D721Med (cell line): ENCODE measurements at places on chromosomes 16 and 17.
A peak's percentile ranks its signal among the peaks of the same experiment; 100 is the strongest.

DNA sequence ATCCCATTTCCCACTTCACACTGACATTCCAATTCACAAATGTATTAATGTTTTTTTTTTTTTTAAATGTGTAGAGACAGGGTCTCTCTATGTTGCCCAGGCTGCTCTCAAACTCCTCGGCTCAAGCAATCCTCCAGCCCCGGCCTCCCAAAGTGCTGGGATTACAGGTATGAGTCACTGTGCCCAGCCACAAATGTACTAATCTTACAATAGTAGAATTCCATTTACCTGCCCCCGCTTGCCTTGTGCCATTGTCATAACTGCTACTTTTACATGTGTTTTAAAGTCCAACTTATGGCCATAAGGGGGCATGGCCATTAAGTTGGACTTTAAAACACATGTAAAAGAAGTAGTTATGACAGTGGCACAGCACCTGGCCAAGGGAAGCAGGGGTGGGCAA is 4.6 kb downstream of the MMP28 start:
- no peak for DNase-seq

DNA sequence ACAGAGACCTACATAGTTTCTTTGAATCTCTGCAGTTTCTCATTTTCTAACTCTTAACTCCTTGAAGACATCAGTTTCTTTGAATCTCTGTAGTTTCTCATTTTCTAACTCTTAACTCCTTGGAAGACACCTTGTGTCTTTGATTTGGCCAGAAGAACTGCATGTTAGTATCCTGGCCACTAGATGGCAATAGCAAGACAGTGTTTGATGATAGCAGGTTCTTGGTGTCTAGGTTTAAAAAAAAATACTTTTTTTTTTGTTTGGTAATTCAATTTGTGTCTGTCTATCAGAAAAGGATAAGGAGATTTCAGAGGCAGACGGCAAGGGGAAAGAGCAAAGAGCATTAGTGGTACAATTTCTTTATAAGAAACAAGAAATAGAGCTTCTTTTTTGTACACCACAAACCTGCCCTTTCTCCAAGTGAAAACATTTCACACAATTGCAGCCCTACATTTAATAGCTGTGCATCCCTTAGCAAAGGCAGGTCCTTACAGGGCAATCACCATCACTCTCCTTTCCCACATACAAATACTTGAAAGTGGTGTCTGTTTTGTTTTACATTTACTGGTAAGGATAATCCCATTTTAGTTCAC is 1324.9 kb upstream of the CDH8 start:
- no peak for DNase-seq

GRCh38 chr16:12063435-12063834 is 86.9 kb downstream of the SNX29 start:
- no peak for DNase-seq

- no peak for DNase-seq
Observed at GRCh38 chr17:78677303-78678221, 100.4 kb upstream of the DNAH17 start.

- DNase-seq = peak; percentile 58
Observed at GRCh38 chr17:44084131-44084538, 13.6 kb downstream of the G6PC3 start.

GRCh38 chr17:8186446-8186786 is 3.6 kb downstream of the BORCS6 start:
- no peak for DNase-seq

- DNase-seq = no peak
Observed at GRCh38 chr16:86027373-86028126, 128.6 kb downstream of the IRF8 start.

- no peak for DNase-seq
Observed at GRCh38 chr16:11402745-11403533, 57.7 kb downstream of the RMI2 start.

- no peak for DNase-seq
Observed at GRCh38 chr17:80984749-80985148, 6.9 kb upstream of the CHMP6 start.

- DNase-seq = no peak
Observed at GRCh38 chr16:73725156-73725555, 571.5 kb upstream of the PSMD7 start.

DNA sequence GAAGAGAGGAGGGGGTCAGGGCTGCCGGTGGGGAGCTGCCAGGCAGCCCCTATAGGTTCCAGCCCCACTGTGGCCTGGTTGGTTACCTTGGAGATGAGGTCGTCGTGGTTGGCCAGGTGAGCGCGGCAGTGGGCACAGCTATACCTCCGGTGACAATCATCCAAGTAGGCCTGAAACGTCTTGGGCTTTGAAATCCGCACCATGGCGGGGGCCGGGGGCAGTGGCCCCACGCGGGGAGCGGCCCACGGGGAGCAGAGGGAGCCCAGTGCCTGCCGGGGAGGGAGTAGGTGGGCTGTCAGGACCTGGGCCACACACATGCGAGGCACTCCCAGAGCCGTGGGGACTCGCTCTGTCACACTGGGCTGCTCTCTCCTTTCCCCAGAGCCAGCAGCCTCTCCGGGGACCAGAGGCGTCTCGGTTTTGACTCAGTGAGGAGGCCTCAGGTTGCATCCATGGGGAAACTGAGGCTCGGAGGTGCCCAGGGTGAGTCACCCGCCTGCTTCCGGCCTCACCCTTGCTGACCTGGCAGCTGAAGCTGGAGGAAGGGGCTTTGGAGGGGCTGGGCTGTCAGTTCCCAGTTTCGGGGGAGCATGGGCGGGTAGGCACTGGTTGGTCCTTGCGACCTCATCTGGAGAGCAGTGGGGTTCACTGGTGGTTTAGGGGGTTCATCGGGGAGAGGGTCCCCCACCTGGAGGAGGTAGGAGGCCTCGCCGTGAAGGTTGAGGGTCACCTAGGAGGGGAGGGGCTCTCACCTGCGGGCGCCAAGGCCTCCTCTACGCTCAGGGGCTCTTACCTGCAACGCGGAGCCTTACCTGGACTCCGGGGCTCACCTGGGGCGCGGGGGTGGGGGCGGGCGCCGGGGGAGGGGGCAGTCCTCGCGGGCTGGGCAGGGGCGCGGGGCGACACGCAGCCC is 591 bp downstream of the YPEL3 start:
- no peak for DNase-seq

- no peak for DNase-seq
Observed at GRCh38 chr17:45314741-45315647, 1.8 kb downstream of the MAP3K14 start.

DNA sequence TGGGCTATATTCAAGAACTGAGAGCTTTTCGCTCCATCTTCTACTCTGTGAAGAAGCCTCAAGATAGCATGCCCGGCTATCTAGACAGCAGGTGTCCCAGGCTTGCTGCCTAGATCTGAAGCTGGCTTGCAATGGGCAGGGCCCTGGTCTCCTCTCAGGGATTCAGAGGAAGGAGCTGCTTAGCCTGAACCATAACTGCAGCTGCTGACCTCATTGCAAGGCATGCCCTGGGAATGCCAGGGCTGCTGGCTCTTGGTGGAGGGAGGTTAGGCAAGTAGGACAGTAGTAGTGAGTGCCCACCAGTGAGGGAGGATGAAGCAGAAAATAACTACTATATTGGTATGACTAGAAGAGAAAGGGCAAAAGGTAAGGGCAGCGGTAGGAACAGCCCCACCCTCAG is 21.3 kb upstream of the SLC35B1 start:
- DNase-seq = no peak

- no peak for DNase-seq
Observed at GRCh38 chr17:50198026-50198669, 3.3 kb downstream of the COL1A1 start.

GRCh38 chr17:35774499-35774898 is 13.8 kb downstream of the C17orf50 start:
- DNase-seq = no peak

DNA sequence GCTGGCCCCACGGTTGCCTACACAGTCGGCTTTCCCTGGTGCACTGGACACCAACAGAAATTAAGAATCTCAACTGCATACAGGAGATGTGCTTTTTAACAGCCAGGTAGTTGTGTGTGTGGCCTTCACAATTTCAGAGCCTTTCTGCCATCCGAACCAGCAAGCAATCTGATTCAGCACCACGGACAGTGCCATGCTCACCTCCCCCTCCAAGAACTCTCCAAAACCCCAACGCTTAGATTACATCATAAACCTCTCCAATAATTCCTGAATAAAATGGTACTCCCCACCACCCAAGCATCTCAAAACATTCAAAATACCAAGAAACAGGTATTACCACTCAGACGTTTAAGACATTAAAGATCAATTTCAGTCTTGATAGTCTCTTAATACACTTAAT is 31.8 kb downstream of the USP7 start:
- no peak for DNase-seq

- DNase-seq = no peak
Observed at GRCh38 chr17:74742153-74742515, 5.1 kb downstream of the RAB37 start.

GRCh38 chr17:27968206-27968732 is 74.2 kb upstream of the NLK start:
- DNase-seq = no peak

DNA sequence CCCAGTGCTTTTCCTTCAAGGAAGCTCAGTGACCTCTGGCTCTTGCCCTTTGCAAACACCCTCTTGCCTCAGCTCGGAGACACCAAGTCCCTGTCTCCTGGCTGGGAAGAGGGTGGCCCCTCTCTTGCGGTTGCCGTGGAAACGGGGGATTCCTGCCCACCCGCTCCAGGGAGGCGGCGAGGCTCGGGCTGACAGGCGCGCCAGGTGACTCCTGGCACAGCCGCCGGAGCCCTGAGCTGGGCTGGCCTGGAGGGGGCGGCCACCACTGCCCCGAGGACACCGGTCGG is 71.4 kb downstream of the ABR start:
- DNase-seq = no peak

DNA sequence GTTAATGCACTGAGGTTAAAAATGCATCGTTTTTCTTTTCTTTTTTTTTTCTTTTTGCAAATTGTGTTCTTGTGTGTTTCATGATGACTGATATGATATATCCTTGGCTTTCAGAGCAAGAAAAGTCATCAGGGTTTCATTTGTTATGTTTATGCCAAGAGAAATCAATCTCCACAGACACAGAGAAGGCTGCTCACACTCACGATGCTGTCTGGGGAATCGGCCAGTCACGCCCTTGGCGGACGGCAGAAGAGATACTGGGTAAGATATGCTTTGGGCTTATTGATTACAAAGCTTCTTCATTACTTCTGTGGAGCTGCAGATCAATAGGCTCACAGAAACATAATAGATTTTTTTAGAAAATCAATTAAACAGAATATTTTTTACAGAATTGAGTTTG is 42.2 kb upstream of the TNRC6C start:
- no peak for DNase-seq

DNA sequence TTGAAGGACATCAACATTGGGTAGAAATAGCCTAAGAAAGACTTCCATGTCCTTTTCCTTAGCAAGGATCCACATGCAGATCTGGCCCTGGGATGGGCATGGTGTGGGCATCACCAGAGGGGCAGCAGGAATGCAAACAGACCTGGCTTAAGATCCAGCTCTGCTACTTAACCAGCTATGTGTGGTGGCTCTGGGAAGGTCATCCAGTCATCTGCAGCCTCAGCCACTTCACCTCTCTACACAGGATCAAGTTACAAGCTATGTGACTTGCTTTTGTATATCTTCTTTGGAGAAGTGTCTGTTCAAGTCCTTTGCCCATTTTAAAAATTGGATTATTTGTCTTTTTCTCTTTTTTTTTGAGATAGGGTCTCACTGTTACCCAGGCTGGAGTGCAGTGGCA is 13.5 kb upstream of the ADORA2B start:
- no peak for DNase-seq

DNA sequence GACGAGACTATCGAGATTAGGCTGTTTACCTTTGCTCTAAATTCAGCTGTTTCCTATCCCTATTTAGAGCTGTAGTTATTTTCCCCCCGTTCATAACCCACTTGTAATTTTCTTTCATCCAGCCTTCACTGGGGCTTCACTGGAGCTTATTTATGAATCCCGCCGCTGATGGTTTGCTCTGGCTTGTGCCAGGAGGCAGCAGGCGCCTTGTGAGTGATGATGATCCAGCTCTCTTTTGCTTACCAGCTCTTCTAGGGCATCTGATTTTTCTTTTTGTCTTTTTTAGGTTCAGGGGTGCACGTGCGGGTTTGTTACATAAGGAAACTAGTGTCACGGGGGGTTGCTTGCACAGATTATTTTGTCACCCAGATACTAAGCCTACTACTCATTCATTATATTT is 37.4 kb upstream of the CDH13 start:
- DNase-seq = no peak

- no peak for DNase-seq
Observed at GRCh38 chr17:70076831-70077230, 1.8 kb downstream of the KCNJ16 start.

- no peak for DNase-seq
Observed at GRCh38 chr17:28961391-28961790, 10.1 kb upstream of the PHF12 start.

- DNase-seq = no peak
Observed at GRCh38 chr17:253091-253846, 71.8 kb upstream of the DOC2B start.

GRCh38 chr16:84482951-84483881 is 21.2 kb downstream of the MEAK7 start:
- DNase-seq = no peak

GRCh38 chr17:7618608-7619007 is 3.9 kb upstream of the FXR2 start:
- no peak for DNase-seq

GRCh38 chr17:4474093-4474492 is 24.6 kb upstream of the SPNS2 start:
- no peak for DNase-seq

DNA sequence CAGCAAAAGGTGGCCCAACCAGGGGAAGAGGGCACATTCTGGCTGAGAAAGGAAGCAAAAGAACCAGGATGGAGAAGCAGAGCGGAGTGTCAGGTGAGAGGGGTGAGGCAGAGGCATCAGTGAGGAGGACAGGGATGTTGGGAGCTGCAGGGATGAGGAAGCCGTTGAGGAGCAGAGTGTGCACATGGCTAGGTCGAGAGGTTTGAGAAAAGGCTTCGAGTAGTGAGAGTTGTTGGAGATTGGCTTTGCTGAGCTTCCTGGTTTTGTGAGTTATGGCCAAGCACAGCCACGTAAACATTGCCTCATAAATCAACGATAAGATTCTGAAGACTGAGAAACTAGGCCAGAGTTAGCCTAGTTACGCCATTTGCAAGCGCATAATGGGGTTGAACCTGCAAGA is 26.9 kb downstream of the DNAH2 start:
- no peak for DNase-seq

GRCh38 chr16:70430667-70431536 is 8.0 kb downstream of the ST3GAL2 start:
- DNase-seq = no peak
